ENCODE measurements at places on chromosomes 2 and 18. TPM values are rescaled to one million over a fixed set of nuclear protein-coding genes. Genes with fewer than 3 reads are reported as not detected.

DNA sequence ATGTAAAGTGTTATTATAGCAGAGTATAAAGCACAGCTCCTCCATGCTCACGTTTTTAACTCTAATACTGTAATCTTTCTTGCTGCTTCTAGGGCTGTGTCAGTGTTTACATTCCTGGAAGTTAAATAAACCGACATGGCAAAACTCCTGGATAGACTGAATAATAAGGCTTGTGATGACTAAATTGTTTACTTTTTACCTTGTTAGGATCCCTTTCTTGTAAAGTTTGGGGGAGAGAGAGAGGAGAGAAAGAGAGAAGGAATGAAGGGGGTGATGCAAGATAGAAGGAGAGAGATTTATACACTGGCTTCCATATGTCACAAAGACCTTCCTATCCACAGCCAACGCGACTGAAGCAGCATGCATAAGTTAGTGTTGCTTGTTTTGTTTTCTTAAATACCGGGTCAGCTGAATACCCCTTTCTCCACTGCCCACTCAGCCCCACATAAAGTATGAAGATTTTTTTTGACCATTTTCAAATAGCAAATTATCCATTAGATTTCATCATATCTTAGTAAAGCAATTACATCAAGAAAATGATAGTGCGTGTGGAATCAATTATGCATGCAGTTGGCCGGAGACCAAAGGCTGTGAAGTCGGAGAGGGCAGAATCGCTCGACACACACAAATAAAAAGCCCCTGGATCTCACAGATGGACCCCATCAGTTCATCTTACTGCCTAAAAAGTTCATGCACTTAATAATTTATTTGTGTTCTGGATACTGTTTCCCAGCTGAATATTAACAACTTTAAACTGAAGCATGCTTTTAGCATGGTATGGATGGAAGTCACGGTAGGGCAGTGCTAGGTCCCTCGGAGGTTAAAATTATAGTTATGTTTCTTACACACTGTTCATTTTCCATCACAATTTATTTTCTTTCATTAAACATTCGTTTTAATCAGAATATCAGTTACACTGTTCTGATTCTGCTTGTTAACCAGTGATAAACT is 20.1 kb downstream of the BCL11A start:
- no peak for DNase-seq
- H3K36me3 ChIP-seq = no peaks in the 10 kb centered on the region
- no peaks in the 10 kb centered on the region for H3K27me3 ChIP-seq
- no peak overlapping the region for H3K27ac ChIP-seq

The MEP1B gene
- not detected for total RNA-seq

The DLGAP1 gene
- total RNA-seq = not detected

DNA sequence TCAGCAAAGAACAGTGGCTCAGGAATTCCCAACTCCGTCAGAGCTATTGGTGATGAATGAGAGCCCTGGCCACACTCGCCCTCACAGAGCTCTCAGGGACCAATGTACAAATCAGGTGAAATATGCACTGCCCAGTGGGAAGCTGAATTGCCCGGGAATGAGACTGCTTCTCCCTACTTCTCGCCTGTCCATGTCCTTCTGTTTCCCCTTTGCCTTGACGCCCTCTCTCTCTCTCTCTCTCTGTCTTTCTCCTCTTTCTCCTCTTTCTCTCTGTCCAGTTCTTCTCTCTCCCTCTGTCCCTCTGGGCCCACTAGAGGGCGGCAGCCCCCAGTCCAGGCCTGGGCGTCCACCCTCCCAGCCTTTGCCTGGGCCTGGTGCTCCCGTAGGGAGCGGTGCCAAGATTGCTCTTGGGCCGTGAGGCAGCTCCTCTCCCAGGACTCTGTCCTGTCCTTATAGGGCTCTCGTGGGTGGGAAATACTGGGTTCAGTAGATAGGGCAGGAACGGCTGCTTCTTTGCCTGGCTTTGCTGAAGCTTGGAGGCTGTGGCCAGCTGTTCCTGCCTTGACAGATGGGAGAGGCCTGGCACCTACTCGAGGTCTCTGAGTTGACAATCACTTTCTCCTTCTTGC is 28.4 kb upstream of the PUM2 start:
- no peaks in the 10 kb centered on the region for H3K27me3 ChIP-seq
- no peaks in the 10 kb centered on the region for H3K4me1 ChIP-seq
- no peak overlapping the region for H3K27ac ChIP-seq
- no peaks in the 10 kb centered on the region for H3K36me3 ChIP-seq
- H3K4me3 ChIP-seq = no peak overlapping the region
- DNase-seq = no peak

DNA sequence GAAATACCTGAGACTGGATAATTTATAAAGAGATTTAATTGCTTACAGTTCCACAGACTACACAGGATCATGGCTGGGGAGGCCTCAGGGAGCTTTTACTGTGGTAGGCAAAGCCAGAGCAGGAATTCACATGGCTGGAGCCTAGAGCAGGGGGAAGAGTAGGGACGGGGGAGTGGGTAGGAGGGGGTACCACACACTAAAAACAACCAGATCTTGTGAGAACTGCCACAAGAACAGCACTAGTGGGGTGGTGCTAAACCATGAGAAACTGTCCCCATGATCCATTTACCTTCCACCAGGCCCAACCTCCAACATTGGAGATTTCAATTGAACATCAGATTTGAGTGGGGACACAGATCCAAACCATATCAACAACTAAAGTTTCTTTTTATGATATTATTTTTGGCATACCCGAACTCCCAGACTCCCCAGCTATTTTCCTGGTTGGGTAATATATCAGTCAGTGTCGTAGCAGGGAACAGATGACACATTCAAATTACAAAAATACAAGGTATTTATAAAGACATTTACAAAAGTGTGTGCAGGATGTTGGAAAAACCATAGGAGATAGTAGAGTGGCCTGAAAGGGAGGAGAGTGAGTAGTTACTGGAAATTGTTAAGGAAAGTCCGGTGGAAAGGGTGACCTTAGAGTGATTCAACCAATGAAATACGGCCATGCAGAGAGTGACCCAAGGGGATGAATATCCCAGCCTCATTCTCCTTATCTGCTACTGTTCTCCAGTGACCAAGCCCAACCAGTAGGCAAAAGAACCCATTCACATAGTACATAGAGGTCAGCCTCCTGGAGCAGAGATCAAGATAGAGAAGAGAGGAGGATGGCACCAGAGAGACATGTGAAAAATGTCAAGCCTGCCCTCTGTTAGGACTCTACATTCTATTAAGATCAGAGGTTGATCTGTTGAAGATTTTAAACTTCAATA is 8.8 kb downstream of the RPL37A start:
- H3K36me3 ChIP-seq = peaks cover 13% of the 10 kb centered on the region
- no peak for DNase-seq
- no peaks in the 10 kb centered on the region for H3K4me1 ChIP-seq

GRCh38 chr2:20425884-20426283 is 21.0 kb upstream of the RHOB start:
- no peaks in the 10 kb centered on the region for H3K27me3 ChIP-seq
- no peak for DNase-seq
- H3K4me3 ChIP-seq = no peak overlapping the region
- no peak overlapping the region for H3K27ac ChIP-seq
- no peaks in the 10 kb centered on the region for H3K36me3 ChIP-seq
- peaks cover 18% of the 10 kb centered on the region for H3K4me1 ChIP-seq

GRCh38 chr18:32328379-32328778 is 138.5 kb downstream of the MEP1B start:
- no peaks in the 10 kb centered on the region for H3K36me3 ChIP-seq
- no peak overlapping the region for H3K4me3 ChIP-seq
- H3K27me3 ChIP-seq = no peaks in the 10 kb centered on the region
- H3K27ac ChIP-seq = no peak overlapping the region

DNA sequence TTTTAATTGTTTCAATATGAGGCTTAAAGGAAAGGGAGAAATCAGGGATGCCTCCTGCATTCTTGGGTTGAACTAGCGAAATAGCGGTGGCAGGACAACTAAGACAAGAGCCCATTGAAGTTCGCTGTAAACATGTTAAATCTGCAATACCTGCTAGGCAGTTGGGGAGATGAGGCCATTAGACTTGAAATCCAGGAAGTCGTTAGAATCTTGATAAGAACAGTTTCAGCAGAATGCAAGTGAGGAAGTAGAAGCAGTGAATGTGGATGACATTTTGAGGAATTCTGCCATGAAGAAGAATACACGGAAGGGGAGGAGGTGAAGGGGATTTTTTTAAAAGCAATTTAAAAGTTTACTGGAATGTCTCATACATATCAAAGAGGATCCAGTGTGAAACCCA is 109.7 kb downstream of the LPIN1 start:
- H3K27ac ChIP-seq = no peak overlapping the region
- no peaks in the 10 kb centered on the region for H3K36me3 ChIP-seq
- no peaks in the 10 kb centered on the region for H3K4me1 ChIP-seq
- H3K27me3 ChIP-seq = no peaks in the 10 kb centered on the region
- H3K4me3 ChIP-seq = no peak overlapping the region

The IL1R2 gene
- 1.4 TPM for total RNA-seq

The EPB41L5 gene
- total RNA-seq = 4.0 TPM

DNA sequence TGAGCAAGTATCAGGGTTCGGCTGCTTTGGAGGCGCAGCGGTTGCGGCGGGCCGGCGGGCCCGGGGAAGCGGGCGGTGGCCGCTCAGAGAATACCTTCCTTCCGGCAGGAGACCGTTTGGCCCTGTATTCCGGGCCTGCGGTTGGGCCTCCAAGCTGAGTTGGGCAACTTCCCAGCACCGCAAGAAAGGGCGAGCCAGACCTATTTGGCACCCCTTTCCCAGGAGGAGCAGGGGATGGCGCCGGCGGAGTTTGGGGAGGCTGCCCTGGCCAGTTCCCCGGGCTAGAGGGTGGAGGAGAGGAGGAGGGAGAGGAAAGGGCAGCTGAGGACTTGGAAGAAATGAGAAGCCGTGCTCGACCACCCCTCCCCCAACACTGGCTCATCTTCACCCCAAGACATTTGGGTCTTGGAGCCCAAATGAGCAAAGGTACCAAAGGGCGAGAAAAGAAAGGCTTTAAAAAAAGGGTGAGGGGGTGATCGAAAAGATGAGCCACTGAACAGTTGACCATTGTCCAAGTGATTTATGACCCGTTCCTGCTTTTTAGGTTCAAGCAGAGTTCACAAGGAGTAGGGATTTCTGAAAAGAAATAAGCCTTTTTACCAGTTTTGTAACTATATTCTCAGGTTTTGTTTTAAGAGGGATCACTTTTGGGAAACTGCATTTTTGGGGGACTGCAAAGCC is 8.4 kb downstream of the HOXD3 start:
- H3K36me3 ChIP-seq = no peaks in the 10 kb centered on the region
- H3K27me3 ChIP-seq = peaks cover 66% of the 10 kb centered on the region
- H3K4me1 ChIP-seq = no peaks in the 10 kb centered on the region
- DNase-seq = no peak
- no peak overlapping the region for H3K4me3 ChIP-seq

The PTRHD1 gene
- 29.2 TPM for total RNA-seq

- H3K36me3 ChIP-seq = no peaks in the 10 kb centered on the region
- H3K27ac ChIP-seq = no peak overlapping the region
- H3K4me3 ChIP-seq = no peak overlapping the region
Observed at GRCh38 chr2:55729136-55729685, 35.6 kb upstream of the PNPT1 start.

GRCh38 chr2:238665919-238666318 is 182.0 kb upstream of the TWIST2 start:
- no peaks in the 10 kb centered on the region for H3K36me3 ChIP-seq
- H3K27ac ChIP-seq = no peak overlapping the region
- H3K4me3 ChIP-seq = no peak overlapping the region
- no peaks in the 10 kb centered on the region for H3K27me3 ChIP-seq
- DNase-seq = no peak

DNA sequence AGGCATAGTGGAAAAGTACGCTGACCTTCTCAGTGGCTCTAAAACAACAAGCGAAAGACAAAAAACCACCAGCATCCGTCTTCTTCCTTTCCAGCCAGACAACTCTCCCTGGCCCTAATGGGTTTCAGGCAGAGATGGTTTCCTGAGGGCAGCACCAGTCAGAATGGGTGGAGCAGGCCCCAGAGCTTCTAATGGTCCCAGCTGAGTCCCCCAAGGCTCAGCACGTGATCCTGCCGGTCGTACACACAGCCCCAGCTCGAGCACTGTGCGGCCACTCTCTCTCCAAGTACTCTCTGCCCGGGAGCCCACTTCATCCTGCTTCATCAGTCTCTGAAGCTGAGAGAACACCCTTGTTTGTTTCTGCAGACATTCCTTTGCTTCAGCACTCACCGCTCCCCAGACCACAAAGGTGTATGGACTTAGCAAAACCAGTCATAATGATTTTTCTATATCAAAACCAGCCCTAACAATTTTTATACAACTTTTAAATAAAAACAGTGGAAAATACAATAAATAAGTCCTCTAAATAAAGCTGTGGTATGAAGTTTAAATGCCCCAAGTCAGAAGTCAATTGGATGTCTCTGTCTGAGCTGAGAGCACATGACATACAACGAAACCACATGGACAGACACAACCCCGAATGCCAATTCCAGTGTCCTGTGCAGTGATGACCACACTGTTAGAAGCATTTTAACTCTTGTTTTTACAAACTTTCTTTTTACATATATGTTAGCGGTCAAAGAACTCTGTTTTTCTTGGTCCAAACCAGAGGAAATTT is 63.9 kb downstream of the PARD6G start:
- H3K27me3 ChIP-seq = no peaks in the 10 kb centered on the region
- no peak overlapping the region for H3K4me3 ChIP-seq
- DNase-seq = no peak
- no peak overlapping the region for H3K27ac ChIP-seq
- no peaks in the 10 kb centered on the region for H3K36me3 ChIP-seq
- H3K4me1 ChIP-seq = no peaks in the 10 kb centered on the region

DNA sequence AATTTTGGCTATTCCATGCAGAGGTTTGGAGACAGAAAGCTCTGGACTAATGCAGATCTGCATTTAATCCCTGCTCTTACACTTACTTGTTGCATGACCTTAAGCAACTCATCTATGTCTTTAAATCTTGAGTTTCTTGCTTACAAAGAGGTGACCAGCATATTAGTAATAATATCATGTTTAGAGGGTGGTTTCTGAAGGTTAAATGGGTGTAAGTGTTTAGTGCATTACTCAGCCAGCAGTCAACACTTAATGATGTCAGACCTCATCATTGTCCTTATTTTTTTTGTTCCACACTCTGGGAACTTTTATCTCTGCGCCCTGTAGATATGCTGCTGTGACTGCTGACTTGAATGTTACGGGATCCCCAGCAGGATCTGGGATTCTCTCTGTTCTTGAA is 1.7 kb downstream of the IL1RL1 start:
- H3K27ac ChIP-seq = no peak overlapping the region
- no peaks in the 10 kb centered on the region for H3K27me3 ChIP-seq
- no peak for DNase-seq

Measured in CD8-positive, alpha-beta memory T cell (primary cell).